ENCODE measurements at places on chromosomes 12 and 14.

DNA sequence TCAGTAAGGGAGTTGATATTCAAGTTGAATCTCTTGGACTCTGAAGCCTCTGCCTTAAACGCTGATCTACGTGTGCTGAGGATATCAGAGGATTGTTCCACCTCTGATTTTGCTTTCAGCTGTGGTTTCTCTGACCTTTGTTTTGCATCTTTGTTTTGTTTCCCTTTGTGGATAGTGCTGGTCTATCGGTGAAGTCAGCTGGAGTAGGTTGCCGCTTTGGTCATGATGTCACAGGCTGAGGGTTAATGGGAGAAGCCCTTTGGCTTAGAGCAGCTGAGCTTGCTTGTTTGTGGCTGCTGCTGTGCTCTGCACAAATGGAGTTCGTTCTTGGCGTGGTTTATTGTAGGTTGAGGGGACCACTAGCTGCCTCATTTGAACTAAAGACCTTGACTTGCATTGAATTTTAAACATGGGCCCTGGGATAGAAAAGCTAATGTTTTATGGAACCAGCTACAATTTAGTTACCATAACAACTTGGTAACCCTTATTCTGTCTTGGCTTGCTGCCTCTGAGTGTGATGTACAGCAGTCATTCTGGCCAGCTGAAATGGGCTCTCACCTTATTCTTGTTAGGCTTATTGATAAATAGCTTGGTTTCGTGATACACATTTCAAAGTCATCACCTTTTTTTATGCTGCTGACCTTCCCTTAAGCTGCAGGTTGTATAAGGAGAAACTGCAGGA lies 284.5 kb upstream of the E2F7 start:
- DNase-seq, result no peak

DNA sequence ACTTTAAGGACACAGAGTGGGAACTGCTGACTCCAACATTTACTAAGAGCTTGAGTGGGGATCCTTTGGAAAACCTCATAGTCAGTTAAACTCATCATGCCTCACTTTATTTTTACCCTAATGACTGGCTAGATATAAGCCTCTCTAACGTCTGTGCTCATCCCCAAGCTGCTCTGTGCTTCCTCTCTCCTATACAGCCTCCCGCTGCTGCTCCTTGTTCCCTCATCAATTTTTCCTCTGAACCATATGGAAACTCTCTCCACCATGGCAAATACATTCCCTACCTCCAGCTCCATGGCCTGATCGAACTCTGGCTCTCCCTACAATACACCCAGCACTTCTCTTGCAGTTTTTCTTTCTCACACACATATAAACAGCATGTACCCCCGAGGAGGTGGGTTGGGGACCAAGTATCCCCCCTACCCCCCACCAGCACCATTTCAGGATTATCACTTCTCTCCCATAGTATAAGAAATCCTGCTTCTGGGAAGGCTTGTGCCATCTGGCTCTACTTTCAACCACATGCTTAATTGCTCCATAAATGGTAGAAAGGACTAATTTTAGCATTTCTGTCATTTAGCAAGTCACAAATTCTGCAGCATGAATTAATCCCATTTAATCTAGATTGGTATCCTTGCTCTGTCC lies 39.2 kb upstream of the DYRK2 start:
- no peak for DNase-seq

- no peak for DNase-seq
Observed at GRCh38 chr14:24798911-24799462, 165.0 kb upstream of the GZMB start.

DNA sequence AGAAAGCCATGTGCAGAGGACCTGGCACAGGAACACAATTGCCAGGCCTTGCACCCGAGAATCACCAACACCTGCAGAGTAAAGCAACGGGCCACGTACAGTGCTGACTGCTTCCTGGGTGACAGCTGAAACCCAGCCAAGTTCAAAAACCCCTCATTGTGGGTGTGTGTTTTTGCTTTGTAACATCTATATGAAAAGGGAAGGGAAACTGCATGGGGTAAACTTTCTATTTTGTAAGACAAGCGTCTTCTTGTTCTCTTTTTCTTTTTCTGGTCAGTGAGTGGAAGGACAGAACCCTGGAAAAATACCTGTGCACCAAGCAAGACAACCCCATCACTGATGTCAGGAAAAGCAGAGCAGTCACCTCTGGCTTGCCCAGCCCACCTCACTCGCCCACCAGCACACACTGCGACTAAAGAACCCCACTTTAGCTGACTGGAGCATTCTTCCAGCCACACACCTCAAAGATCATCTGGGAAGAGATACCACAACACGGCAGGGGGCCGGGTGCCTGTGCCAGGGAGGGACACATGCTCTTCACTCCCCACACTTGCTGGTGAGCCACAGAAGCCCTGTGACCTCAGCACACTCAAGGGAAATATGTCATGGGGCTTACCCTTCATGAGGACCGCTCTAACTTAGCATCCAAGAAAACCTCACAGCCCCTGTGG lies 172.3 kb downstream of the NDUFA12 start:
- no peak for DNase-seq

GRCh38 chr14:52596320-52596719 lies 43.7 kb downstream of the GPR137C start:
- DNase-seq, result no peak

DNA sequence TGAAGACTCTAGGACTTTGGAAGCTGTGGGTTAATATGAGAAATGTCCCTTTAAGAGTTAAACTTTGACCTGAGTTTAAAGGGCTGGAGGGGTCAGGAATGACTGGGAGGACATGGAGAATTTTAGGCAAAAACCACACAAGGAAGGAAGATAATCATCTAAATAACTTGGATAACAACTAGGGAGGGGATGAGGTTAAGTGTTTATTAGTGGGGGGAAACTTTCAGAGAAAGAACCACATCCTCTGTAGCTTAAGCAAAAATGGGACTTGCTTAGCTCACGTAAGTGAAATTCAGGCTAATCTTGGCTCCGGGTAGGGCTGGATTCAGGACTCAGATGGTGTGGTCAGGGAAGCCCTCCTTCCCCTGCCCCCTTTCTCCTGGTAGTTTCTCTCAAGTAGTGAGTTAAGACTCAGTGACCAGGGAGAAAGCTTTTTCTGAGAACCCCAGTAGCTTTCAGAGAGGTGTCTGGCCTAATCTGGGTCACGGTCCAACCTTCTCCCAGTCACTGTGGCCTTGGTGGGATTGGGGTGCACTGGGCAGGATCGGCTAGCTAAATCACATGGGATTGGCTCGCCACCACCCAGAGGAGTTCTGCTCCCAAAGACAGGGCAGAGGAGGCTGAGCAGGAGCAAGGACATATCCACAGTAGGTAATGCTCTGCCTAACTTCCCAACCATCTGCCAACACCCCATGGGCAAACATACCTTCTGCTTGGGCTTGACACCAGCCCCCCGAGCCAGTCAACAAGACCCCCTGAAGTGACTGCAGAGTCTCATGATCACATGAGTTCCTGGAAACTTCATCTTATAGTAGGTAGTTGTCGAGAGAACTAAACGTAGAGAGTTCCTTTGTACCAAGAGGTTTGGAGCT lies 52.8 kb downstream of the ARF6 start:
- DNase-seq, result no peak

DNA sequence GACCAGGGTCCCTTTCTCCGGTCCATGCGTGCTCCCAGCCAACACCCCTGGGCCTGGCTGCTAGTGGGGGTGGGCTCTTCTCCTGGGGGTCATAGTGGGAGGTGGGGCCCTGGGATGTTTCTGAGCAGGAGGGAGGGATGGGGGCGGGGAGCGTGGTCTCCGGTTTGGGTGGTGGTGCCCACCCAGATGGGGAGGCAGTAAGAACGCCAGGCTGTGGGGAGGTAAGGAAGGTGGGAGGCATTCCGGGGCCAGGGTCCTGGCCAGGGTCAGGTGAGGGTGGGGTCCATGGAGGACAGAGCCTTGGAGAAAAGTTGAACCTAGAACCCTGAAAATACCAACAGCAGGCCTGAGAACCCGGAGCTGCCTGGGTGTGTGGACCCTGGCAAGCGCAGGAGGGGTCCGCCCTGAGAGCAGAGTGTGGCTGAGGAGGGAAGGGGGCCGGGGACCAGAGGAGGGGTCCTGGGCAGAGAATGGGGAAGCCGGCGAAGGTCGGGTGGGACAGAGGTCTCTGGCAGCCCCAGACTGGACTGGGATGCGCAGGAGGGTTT lies 5.7 kb downstream of the CRIP2 start:
- no peak for DNase-seq

GRCh38 chr12:22160396-22161003 lies 114.5 kb downstream of the CMAS start:
- no peak for DNase-seq

GRCh38 chr14:47541662-47542061 lies 133.7 kb downstream of the MDGA2 start:
- no peak for DNase-seq

- DNase-seq, result no peak
Observed at GRCh38 chr12:26298785-26299621, 103.6 kb downstream of the SSPN start.

GRCh38 chr12:68154779-68155178 lies 4.8 kb downstream of the IFNG start:
- DNase-seq, result no peak

DNA sequence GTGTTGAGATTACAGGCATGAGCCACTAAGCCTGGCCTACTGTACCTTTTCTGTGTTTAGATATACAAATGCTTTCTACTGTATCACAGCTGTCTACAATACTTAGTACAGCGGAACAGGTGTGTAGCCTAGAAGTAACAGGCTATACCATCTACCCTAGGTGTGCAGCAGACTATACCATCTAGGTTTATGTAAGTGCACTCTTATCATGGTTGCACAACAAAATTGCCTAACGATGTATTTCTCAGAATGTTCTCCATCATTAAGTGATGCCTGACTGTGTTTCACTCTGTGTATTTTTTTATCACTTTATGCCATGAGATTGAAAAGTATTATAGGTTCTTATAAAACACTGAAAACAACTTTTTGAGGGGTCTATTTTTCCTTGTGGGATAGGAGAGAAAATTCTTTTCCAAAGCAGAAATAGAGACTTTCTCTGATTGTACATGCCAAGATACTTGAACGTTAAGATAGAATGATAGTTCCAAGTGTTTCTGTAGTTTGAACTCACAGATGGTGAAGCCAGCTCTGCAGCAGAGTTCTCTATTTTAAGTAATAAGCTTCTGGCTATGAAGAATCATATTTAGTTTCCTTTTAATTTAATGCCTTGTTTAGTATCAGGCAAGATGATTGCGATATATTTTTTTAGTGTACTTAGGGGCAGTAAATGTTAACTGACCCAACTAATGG lies 17.0 kb downstream of the TMPRSS12 start:
- DNase-seq, result no peak

DNA sequence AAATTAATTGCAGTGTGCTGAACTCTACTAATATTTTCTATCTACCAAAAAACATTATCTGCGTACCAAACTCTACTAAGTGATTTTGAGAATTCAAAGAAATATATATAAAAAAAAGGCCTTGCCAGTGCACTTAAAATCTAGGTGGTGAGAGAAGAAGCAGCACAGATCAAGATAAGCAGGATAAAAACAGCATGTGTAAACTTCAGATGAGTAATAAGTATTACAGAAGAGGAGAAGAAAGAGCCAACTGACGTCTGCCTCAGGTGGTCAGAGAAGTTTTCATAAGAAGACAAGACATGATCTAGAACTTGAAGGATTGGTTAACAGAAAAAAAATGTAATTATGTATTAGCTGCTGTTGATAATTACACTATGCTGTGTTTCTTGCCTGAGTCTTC lies 166.4 kb downstream of the DUSP6 start:
- no peak for DNase-seq

DNA sequence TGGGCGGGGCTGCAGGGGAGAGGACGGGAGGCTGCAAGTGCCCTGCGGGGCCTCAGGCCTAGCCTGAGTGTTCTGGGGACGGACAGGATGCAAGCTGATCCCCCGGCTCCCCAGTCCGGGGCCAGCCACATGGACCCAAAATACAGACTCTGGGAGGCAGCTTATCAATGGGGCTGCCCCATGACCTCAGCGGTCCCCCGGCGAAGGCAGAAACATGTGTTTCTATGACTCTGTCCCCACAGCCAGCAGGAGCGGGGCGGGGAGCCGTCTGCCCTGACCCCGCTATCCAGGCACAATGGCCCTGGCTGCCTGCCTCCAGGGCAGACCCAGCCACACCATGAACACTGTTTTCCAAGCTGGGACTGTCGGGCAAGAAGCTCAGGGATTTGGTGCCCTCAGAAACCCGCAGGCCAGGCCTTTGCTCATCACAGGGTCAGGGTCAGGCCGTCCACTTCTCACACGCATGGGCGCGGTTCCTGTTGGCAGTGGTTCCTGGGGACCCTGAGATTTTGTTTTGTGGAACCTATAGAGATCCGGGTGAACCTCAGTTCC lies 75.0 kb downstream of the RFLNA start:
- no peak for DNase-seq

GRCh38 chr12:76186131-76186906 lies 101.8 kb upstream of the NAP1L1 start:
- DNase-seq, result no peak

GRCh38 chr12:40068416-40068815 lies 37.5 kb downstream of the SLC2A13 start:
- no peak for DNase-seq

DNA sequence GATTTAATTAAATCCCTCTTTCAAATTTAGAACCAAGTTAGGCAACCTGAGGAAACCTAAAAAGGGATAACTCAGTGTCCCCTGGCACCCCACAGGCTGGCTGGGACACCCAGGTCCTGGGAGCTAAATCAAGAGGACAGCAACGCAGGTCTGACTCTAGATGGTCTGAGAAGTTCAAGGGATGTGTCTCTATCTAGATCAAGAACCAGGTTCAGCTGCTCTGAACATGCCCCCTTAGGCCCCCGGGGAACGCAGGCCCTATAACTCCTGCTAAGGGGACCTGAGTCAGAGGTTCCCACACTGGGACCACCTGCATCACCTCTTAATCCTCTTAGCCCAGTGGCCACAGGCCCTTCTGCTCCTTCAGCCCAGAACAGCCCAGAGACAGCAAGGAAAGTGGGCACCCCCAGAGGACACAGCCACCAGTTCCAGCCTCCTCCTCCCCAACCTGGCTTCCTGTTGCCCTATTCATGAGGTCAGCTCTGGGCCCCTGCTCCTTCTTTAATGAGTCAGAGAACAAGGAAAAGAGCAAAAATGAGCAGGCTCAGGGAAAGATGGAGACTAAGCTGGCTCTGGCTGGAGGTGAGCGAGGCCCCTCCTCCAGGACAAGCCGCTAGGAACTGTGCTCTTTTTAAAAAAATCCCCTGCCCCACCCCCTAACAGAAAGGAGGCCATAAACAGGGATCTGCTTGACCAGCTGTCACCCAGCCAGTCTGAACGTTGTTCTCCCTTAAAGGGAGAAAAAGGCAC lies 10.8 kb downstream of the PITPNM2 start:
- no peak for DNase-seq

DNA sequence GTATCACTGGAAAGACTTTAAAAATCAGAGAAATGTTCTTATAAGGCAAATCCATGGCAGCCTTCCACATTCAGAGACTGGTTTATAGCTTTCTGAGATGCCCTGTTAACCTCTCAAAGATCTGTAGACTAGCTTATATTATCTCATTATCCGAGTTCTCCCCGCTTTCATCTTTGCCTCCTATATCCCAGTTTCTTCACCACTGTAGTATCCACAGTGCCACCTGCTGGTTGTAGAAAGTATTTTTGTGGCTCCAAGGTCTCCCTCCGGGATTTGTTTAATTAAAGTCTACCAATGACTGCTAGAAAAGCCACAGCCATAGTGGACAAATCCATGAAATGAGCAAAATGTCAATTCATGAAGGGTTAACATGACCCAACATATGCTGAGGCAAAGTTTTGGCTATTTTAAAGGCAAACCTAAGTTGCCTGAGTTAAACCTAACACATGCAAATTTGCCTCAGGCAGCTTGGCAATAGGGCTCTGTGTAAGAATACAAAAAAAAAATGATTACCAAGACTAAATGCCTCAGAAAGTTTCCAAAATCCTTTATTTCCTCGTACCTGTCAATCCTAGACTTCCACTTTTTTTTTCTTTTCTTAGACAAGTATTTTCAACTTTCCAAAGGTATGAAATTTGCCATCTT lies 218.8 kb upstream of the BMP4 start:
- DNase-seq, result no peak
